ENCODE measurements at places on chromosomes 13 and 19.
A peak's percentile ranks its signal among the peaks of the same experiment; 100 is the strongest.

DNA sequence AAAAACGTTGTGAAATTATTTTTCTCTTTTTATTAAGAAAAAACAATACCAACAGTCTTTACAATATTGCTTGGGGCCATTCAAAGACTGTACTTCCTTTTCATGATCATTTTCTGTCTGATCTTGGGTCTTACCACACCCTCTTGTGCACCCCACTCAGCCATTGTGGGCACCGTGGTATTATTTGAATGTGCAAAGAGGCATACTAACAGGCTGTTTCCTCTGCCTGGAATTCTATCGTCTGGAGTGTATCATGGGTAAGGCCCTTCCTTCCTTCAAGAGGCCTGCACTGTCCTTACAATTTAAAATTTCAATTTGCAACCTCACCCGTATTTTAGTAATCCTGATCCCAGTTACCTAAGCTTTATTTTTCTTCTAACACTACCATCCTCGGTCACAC is 76.5 kb downstream of the FGF14 start:
- DNase-seq = no peak

DNA sequence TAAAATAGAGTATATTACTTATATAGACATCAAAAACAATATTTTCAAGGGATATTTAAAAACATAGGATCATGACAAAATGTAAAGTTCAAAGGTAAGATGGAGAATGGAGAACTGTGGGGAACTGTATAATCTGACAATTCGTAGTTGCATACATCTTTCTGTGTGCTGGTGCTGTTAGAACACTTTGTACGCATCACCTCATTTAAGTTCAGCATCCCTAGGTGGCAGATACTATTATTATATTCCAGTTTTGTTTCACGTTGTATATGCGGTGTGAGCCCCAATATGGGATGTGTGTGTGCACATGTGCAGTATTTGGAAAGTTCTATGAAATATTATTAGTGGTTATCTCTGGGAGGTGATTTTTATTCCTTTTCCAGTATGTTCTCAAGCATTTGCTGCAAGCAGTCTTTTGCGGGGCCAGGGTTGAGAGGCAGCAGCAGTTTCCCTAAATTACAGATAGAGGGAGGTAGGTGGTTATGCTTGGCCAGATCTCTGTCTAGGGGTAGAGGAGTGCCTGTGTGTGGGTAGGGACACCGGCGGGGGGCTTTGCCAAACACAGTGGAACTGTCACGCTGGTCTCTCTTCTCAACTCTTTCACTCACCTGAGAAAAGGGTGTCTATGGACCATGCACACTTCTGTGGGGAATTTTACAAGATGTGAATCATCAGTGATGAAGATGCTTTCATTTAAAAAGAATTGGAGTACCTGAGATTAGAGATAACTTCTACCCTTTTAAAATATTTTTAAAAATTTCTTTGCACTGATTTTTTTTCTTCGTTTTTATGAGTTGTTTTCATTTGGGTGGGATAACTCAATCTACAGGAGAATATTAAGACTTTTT is 55.6 kb upstream of the ALOX5AP start:
- DNase-seq = no peak

GRCh38 chr19:16001481-16002312 is 52.9 kb downstream of the OR10H4 start:
- DNase-seq = no peak

GRCh38 chr13:21567714-21568113 is 36.3 kb downstream of the MICU2 start:
- no peak for DNase-seq

- no peak for DNase-seq
Observed at GRCh38 chr19:33005440-33005839, 33.4 kb downstream of the FAAP24 start.

GRCh38 chr13:78100486-78100885 is 181.9 kb upstream of the EDNRB start:
- DNase-seq = no peak

- no peak for DNase-seq
Observed at GRCh38 chr13:56736966-56737365, 403.8 kb upstream of the PRR20A start.

DNA sequence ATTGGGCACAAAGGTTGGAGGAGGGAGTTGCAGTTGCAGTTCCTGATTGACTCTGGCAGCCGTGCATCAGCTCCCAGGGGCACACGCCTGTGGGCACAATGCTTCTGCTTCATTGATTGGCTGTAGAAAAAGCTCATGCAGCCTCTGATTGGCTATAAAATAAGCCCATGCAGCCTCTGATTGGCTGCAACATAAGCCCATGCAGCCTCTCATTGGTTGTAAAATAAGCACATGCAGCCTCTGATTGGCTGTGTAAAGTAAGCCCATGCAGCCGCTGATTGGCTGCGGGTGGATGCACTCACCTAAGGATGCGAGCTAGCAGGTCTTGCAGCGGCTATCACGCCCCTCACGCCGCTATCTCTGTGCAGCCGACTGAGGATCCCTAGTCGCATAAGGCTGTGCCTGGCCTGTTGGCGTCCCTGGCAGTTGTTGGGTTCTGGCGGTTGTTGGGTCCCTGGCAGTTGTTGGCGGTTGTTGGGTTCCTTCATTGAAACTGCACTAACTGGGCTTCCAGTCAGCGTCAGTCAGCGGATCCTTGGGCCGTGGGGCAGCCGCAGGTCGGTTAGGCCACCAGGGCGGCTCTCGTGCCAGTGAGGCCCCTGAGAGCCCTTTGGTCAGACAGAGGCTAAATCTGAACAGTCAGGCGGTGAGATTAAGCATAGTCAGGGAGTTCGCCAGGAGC is at the start of gene SIGLECL1:
TSS of gene SIGLECL1 (plus strand) at position 295 of the 682 bp plus-strand sequence. CDS start 12,993 bp downstream, outside the sequence.
- DNase-seq = no peak

DNA sequence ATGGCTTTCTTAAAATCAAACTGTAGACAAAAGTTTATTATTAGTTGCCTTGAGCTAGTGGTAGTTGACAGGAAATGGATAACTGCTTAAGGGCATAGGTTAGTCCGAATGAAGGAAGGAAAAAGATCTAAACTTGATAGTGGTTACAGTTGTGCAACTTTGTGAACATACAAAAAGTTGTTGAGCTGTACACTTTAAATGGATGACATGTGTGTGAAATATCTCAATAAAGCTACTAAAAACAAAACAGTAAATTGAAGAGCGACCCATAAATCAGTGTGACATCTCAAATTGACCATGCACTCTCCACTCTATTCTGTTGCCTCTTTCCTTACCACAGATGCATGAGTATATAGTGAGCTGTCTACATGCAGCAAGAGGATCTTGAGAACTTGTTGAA is 1757.8 kb downstream of the PCDH9 start:
- DNase-seq = no peak

DNA sequence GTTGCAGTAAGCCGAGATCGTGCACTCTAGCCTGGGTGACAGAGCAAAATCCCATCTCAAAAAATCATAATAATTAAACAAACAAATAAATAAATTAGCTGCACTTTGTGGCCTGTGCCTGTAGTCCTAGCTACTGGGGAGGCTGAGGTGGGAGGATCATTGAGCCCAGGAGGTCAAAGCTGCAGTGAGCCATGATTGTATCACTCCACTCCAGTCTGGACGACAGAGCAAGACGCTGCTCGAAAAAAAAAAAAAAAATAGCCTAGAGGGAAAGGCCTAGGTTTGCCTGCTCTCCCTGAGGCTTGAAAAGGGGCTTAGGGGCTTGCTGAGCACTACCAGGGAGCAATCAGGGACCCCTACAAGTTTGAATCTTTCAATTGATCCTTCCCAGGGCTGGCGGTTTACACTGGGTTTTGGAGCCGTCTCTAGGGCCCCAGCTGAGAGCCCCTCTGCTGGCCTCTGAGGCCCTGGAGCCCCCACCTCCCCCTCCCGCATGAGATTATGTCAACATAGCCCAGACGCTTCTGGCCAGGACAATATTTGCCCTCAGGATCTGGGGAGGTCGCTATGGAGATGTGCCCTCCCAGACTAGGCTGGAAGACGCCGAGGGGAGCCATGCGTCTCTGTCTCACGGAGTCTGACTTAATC is 10.4 kb upstream of the GIPR start:
- no peak for DNase-seq

DNA sequence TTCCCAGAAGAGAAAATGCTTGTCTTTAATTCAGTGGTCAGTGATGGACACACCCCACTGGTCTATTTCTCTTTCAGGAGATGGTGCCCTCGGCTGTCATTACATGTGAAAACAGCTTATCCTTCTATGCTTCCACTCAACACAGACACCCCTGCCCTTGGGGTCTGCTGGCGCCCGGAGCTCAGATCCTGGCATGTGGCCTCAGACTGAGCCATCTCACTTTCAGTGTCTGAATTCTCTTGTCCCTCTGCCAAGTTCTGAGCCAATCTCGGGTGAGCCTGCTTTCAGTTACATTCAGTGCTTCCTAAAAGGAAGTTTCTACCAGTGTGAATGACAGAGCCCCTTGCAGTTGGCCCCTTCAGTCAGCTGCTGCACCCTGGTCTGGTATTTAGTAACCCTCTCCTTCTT is 293.6 kb downstream of the DNAJC15 start:
- DNase-seq = no peak

DNA sequence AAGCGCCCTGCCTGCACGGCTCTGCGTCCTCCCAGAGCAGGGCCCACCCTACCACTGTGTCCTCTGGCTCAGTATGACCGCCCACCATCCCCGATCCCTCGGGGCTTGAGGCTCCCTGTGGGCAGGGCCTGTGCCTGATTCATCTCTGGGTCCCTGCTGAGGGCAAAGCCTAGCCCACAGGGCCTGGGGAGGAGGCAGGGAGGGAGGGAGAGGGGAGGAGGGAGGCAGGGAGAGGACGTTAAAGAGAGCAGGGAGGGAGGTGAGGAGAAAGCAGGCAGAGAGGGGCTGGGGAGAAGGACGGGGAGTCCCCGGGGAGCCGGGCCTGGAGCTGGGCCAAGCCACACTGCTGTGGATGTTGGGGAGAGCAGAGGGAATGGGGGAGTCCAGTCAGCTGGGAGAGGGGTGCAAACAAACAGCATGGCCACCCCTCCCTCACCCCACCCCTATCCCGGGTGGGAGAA is 4.0 kb upstream of the ERFL start:
- no peak for DNase-seq

DNA sequence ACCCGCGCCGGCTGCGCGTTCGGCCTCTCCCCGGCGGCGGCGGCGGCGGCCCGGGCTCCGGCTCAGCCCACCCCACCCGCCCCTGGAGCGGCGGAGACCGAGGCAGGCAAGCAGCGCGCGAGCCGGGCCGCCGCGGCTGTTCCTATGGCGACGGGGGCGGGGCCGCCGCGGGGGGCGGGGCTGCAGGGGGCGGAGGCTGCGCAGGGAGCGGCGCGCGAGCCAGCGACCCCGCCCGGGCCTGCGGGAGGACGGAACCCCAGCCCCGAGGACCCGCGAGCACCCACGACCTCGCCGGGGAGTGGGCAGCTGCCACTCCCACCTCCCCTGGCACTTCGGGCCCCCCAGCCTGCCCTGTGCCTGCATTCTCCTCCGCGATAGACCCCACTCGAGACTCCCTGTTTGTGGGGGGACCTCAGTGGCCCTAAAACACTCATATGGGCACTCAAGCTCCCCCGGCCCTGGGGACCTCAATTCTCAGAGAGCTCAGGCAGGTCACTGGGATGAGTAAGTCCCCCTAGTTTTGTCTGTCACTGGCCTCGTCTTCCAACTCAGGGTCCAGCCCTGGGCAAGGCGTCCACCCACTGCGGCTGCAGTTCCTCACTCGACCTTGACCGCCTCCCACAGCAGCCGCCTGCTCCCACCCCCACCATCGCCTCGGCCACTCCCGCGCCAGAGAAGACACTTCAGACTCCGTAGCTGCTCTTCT is at the start of gene CTXN1:
TSS of gene CTXN1 (minus strand) at position 115 of the 706 bp plus-strand sequence. CDS start 597 bp downstream, outside the sequence.
- DNase-seq = peak; percentile 64

DNA sequence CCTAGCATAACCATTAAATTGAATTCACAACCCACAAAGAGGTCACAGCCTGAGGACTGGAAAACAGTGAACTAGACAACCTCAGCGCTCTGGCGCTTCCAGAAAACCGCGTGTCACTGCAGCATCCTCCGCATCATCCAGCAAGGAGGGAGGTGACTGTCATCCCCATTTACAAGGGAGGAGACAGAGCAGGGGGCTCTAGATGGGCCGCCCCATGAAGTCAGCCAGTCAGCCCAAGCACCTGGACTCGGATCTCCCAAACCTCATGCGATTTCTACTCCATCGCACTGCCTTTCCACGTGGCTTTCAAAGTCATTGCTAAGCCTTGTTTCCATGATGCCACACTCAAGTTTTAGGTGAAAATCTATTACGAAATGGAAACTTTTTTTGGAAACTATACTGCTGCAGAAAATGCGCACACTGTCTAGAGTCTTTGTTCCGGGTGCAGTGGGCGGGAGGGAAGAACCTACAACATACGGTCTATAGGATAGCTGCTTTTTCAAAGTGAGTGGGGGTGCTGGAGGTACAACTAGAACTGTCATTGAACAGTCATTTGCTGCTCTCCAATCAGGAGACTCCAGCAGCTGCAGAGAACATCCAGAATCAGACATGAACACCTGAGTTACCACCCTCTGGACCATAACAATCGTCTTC is 2.8 kb downstream of the AP3D1 start:
- DNase-seq = no peak

DNA sequence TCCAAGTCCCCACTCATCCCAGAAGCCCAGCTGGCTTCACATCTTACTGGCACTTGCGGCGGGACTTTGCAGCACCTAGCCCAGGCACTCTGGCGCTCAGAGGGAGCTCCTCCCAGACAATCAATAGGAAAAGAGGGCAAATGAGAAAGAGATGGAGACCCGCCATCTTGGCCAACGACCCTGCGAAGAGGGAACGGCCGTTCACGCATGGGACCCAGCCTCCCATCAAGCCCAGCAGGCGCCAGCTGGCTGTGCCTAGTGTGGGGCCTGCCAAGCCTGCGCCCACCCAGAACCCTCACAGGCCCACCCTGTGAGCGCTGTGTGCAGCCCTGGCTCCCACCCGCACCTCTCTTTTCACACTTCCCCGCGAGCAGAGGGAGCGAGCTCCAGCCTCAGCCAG is 317.8 kb upstream of the SPRY2 start:
- DNase-seq = no peak

DNA sequence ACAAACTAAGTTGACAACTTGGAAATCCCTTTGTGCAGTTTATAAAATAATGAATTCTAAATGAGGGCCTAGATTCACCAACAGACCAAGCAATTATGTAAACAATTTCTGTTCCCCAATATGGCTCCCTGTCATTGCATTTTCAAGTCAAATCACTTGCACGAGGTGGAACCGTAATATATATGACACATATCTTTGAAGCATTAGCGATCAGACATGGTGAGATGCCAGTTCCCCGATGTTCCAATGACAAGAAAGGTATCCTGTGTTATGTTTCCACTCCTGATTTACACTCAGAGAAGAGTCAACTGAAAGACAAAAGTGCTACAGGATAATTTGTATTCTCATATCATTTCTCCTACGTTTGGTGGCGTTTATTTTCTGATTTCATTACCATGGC is 108.5 kb upstream of the TDRD3 start:
- no peak for DNase-seq

- DNase-seq = no peak
Observed at GRCh38 chr19:48750771-48751504, 1.5 kb downstream of the FUT1 start.

DNA sequence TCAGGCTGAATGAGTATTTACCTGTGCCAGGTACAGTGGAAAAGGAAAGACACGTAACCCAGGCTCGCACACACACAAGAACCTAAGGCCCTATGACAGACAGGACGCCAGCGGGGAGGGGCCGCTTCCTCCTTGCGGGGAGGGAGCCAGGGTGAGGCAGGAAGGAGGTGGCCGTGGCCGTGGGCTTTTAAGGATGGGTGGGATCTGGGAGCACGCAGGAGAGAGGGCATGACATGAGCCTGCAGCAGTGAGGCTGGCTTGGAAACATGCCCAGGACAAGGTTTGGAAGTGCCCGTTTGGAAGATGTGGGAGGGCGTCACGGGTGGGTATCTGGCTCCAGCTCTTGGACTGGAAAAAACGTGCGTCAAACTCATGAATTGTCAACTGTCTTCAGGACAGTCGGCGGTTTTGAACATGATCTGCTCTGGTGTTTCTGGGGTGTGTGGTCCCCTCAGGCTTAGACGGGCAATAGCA is 20.1 kb downstream of the SH3GL1 start:
- no peak for DNase-seq

All from stimulated activated CD8-positive, alpha-beta memory T cell treated with anti-CD3 and anti-CD28 coated beads, Interleukin-7, amount 100 ng/mL, for 1 hour (primary cell).